Eye (tissue), 1 donor: ENCODE measurements at places on chromosomes 5 and 9.
A peak's percentile ranks its signal among the peaks of the same experiment; 100 is the strongest.

- no peak for DNase-seq
These were observed 154.1 kb downstream of the OSTF1 start for GRCh38 chr9:75242426-75242825.

DNA sequence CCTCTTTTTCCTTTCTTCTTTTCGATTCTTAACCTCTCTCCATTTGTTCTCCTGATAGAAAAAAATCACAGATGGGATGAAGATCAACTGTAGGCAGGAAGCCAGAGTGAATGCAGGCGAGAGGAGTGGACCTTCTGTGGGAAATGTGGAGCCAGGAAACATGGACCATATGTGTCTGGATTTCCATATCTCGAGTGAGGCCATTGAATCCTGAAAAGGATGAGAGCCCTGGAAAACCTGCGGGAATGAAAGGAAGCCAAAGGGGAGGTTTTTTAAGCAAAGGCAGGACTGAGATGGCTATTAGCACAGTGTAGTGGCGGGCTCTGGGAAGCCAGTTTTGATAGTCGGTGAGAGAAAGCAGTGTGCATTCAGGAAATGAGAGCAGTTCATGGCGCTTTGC is 139.5 kb upstream of the C9orf72 start:
- no peak for DNase-seq

DNA sequence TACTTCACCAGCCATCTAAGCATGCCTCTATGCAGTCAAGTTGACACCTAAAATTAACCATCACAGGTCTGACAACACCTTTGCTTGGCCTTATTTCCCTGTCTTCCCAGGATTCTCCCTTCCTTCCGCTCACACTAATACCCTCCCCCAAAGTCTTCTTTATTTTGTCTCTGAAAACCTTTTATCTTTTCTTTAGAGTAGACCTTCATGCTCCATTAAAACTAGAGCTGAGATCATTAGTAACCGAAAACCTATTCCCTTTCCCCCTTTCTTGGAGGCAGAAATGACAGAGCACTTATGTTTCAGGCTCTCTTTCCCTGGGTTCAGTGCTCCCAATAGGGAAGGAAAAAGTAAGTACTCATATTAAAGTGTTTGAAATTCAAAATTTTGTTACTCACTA is 423.8 kb downstream of the YTHDC2 start:
- DNase-seq = no peak

- DNase-seq = no peak
These were observed 303.2 kb downstream of the ACTL7B start for GRCh38 chr9:108552459-108553040.

DNA sequence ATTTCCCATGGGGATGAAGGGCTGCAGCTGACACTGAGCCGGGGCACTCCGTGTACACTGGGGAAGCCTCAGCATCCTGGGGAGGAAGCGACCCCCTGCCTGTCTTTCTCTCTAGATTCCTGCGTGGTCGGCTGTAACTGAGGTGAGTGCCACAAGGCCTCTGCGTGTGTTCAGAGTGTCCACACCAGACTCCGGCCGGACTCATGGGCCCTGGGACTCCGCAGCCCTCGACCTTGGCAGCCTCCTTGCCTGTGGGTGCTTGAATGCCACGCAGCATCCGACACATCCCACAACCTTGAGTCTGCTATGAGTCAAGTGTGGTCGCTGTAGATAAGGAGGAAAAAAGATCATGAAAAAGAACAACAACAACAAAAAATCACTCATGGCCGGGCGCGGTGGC is 23.4 kb downstream of the PAEP start:
- no peak for DNase-seq

GRCh38 chr9:18362901-18363685 is 110.9 kb upstream of the ADAMTSL1 start:
- DNase-seq = no peak

- DNase-seq = no peak
These were observed 126.4 kb upstream of the PRLR start for GRCh38 chr5:35356725-35357124.

GRCh38 chr9:132560616-132561202 is 21.7 kb upstream of the BARHL1 start:
- peak; percentile 53 for DNase-seq

DNA sequence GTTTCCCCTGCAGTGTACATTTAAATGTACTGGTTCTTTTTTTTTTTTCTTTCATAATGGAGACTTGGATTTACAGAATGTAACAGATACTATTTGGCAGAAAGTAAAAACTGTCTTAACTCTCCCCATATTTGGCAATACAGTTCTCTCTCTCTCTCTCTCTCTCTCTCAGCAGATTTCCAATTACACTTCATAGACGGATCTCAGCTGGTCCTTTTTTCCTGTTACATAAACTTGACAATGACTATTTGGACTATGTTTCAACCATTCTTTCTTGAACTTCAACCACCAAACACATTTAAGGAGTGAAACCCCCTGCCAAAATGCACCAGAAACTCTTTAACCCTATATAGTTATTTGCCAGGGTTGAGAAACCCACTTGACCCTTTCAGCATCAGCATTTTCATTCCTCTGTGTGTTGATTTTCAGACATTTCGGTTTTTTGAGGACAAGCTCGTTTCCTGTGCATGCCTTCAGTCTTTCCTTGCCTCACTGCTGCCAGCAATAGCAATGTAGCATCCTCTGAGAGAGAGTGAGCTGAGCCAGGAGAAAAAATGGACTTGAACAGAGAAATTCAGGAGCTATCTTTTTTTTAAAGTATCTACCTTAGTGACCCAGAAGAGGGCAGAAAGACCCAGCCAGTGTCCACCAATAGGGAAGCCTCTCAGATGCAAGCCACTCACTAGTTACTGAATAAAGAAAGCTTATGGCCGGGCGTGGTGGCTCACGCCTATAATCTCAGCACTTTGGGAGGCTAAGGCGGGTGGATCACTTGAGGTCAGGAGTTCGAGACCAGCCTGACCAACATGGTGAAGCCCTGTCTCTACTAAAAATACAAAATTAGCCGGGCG is 26.0 kb upstream of the GNA14 start:
- peak; percentile 44 for DNase-seq

- peak; percentile 88 for DNase-seq
These were observed at the start of gene RANBP17 for GRCh38 chr5:170861917-170862766. RANBP17 (plus strand) TSS chr5:170862018.

- no peak for DNase-seq
These were observed 4.5 kb upstream of the PLPP6 start for GRCh38 chr9:4657426-4658159.

DNA sequence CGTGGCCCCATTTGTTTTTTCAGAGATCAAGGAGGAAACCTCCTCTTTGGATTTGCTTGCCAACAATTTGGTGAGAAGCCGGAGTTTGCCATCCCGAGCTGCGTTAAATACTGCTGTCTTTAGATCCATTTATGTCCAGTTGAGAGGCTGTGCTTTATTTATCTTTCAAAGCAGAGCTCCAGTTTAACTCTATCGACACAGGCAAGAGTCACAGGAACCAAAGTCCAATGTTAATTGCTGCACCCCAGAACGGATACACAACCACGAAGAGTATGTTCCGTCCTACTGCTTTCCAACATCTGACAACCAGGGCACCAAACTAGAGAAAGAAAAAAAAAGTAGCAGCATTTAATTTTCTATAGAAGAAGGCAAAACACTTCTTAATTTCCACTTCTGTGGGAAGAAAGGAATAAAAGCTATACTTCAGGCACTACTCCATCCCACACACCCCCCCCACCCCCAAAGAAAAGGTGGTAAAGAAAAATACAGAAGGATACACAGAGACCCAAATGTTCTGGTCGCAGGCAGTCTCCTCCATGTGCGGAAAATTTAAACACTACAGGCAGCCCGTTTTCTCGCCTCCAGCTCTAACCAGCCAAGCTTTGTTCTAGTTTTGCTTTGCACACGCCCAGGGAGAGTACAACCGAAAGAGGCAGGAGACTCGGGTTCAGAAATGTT is 1.1 kb downstream of the FEM1C start:
- peak; percentile 58 for DNase-seq

GRCh38 chr5:168706655-168707069 is 127.5 kb upstream of the PANK3 start:
- peak; percentile 84 for DNase-seq

DNA sequence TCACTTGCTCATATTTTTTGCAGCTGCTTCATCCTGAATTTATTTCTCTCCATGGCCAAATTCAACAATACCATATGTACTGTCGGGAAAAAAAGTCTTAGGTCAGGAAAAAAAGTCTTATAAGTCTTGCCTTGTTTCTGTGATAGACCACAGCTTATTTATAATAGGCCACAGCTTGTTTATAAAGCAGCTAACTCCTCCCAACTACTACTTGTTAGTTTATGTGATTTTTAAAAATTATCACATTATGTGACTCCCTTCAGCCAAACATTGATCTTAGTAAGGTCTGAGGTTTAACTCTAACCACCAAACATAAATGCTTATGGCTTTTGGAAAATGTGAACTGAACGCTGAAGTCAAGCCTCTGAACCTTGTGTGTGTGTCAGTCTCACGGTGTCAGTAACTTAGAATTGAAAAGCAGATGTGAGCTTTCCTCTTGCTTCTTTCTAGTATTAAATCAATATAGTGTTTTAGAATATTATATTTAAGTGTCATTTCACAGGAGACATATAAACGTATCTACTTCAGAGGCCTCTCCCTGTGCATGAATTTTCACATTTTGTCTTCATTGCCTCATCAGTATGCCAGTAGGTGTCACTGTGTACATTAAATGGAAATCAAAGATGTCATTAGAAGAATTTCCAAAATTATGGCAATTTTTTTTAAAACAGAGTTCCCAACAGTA is 51.3 kb downstream of the SNX24 start:
- peak; percentile 59 for DNase-seq

- no peak for DNase-seq
These were observed 81.8 kb downstream of the CMYA5 start for GRCh38 chr5:79771387-79771786.

- DNase-seq = no peak
These were observed 55.9 kb downstream of the SEMA4D start for GRCh38 chr9:89441986-89442385.

DNA sequence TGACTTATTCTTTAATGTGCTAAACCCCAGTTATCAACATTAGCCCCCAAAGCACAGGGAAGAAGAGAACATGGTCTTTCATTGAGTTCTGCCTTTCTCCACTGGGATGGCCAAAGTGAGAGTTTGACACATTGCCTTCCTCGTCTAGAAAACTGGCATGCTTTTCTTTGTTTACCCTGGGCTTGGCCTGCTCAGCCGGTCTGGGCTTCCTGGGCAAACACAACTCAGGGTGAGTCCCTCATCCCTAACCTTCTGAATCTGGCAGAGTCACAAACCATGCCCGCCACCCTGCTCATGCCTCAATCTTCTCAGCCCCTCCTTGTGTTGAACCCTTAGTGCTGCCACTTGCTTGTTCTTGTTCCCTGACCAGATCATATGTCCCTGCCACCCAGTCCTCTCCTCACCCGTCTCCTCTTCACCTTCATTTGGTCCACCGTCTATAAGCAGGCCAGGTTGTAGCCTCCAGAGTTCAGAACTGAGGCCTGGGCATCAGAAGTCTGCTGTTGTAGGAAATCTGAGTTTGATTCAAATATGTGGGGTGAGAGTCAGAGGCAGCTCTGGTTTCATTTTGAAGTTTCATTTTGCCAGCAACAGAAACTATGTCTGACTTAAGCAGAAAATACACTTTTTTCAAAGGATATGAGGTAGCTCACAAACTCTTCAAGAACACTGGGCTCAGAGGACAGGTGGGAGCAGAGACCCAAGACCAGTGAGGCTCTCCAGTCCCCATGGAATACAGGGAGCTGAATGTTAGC is 217.6 kb downstream of the NDUFS4 start:
- DNase-seq = no peak

DNA sequence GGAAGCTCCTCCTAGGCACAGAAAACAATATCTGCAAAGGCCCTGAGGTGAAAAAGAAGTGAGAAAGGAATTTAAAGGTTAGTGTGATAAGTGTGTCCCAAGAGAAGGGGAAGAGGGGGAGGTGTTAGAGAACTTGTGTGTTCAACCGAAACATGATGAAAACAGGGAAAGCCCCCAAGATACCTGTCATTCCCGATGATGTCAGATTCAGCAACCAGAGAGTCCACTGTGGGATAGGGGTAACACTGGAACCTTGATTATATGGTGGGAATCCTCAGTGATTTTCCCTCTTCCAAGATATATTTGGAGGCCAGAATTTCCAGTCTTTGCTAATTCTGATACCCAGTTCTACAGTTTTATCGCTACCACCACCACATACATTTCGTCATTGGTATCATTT is 15.5 kb upstream of the BNC2 start:
- no peak for DNase-seq

GRCh38 chr9:83920927-83921707 is at the start of gene KIF27:
KIF27 (minus strand) TSS chr9:83921432; CDS start chr9:83915591, 5,841 bp downstream.
- peak; percentile 99 for DNase-seq

DNA sequence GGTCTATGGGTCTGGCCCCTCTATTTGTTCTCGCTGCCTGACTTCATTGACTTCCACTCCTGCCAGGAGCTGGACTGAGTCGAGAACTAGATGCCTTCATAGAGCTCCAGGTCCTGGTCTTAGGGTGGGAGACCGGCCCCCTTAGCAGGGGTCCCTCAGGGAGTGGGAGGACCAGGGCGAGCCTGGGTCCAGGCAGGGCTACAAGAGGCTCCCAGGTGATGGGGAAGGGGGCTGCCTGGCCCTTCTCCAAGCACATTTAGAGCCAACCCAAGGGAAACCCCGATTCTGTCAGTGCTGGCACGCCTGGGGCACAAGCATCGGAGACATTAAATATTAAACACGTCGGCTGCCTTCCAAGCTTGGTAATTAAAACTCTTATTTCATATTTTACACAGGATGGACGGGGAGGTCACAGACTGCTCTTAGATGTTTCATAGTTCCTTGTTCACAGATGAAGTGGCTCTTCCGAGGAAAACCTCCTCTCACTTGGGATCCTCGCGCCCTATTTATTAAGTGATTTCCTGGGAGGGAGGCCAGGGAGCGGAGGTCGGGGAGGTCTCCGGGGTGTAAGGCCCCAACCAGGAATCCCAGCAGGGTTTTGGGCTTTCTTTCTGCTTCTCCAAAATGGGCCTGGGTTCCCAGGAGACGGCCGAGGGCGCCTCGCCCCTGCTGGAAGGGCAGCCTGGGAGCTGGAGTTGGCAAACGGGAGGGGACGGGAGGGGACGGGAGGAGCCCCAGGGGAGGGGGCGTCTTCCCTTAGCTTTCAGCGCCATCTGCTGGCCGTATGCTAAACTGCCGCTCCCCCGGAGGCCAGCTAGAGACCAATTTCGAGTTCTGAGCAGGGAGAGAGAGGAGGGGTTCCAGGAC is 23.4 kb upstream of the ZBTB43 start:
- peak; percentile 96 for DNase-seq

GRCh38 chr9:126783949-126784348 is 20.9 kb upstream of the ZBTB43 start:
- no peak for DNase-seq

DNA sequence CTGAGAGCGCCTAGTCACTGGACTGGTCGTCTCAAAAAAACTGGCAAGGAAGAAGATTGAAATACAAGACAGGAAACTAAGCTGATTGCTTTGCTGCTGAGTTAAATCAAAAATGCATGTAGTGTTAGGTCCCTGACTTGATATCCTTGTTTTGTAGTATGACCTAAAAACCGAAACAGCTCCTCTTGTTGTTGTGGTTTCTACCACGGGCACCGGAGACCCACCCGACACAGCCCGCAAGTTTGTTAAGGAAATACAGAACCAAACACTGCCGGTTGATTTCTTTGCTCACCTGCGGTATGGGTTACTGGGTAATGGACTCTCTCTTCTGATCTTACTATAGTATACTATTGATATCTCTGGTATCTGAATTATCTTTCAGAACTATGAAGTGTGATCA is 4.3 kb downstream of the MTRR start:
- no peak for DNase-seq
